ENCODE measurements at places on chromosomes 1 and 21. TPM values are rescaled to one million over a fixed set of nuclear protein-coding genes. Genes with fewer than 3 reads are reported as not detected.

The NBPF4 gene
- total RNA-seq = not detected

The KAZN gene
- total RNA-seq = 10.9 TPM

The KIF26B gene
- 10.6 TPM for total RNA-seq

The SPRR2G gene
- total RNA-seq = not detected

The OR2T2 gene
- not detected for total RNA-seq
